ENCODE measurements at places on chromosomes 11 and 22. TPM values are rescaled to one million over a fixed set of nuclear protein-coding genes. Genes with fewer than 3 reads are reported as not detected.

GRCh38 chr11:96384156-96384555 lies 5.6 kb downstream of the CCDC82 start:
- DNase-seq, result no peak

DNA sequence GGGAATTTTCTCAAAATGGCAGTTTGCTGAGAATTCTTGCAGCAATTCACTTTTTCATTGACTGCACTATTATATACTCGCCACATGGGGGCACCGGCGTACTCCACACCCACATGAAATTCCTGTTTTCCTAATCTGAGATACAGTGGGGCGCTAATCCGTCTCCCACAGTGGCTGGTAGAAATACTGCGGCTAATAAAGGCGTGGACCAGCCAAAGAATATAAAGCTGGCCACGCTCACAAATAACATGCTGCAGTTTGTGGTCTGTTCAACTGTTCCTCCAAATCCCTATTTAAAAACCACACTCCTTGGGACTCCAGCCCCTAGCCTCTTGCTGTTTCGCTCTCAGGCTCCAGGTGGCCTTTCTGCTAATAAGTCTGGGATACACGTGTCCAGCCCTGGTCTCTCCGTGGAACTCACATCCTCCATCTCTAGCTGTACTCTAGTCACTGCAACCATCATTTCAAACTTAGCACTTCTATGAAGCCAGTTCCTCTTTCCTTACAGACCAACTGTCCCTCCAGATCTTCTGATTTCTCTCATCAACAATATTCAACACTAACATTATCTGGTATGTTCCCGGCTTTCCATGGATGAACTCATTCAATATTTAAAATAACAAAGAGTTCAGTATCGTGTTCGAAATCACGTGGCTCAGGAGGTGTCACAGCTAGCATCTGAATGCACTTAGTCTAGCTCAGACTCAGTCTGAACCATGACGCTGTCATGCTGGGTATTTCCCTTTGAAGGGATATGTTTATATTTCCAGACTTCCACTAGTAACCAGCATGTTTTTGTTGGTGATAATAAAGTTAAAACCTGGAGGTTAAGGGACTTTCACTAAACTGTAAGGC lies 22.0 kb downstream of the TBRG1 start:
- DNase-seq, result peak; percentile 62

DNA sequence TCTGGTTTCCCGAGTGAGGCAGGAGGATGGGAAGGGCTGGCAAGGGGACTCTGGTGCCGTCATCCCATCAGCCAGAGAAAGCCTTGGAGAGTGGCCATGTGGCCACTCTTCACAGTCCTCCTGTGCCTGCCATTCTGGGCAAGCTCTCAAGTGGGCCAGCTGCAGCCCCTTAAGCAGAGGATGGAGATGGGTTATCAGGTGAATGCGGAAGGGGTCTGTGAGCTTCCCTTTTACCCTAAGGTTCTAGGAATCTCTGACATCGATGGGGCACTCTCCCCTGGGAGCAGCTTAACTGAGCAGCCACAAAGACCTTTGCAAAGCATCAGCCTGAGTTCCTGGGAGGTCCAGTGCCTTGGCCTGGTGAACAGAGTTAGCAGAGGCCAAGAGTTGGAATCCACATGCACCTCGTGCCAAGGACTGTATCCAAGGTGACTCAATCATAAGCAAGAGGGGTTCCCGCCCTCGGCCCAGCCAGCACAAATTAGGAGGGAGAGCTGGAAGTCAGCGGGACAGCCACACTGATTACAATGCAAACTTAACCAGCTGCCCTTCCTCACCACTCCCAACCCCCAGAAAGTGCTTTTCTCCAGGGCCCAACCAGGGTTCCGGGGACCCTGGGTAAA lies 193.6 kb downstream of the BUD13 start:
- DNase-seq, result no peak

- DNase-seq, result peak; percentile 14
These were observed 547 bp downstream of the UVRAG start for GRCh38 chr11:75815345-75816168.

DNA sequence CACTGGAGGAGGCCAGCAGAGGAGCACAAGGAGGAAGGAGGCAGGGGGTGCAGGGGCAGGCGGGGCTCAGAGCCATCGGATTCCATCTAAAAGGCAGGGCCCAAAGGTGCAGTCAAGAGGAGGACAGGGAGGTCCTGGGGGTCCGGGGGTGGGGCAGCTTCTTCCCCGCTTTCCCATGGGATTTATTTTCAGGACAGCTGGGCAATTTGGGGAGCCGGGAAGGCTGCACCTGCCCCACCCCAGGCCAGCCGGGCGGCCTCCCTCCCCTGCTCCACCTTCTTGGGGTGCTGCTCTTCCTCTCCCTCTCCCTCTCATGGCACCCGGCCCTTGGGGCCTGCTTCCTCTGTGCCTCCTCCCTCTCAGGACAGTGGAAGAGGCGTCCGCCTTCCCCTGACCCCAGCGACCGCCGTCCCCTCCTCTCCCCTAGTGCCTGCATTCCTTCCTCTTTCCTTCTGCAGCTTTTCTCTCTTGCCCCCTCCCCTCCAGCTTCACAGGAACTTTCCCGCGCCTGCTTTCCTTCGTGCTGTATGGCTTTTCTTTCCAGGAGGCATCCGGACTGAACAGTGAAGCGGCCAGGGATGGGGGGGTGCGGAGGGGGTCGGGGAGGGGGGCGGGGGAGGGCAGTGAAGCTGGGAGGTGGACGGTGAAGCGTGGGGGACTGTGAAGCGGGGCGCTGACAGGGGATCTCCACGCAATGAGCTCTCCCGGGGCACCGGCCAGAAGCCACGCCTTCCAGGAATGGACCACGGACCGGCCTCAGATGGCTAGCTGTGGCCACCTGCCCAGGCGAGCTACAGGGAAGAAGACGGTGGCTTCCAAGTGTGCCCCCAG lies 26.9 kb downstream of the APOBEC3H start:
- DNase-seq, result peak; percentile 25

DNA sequence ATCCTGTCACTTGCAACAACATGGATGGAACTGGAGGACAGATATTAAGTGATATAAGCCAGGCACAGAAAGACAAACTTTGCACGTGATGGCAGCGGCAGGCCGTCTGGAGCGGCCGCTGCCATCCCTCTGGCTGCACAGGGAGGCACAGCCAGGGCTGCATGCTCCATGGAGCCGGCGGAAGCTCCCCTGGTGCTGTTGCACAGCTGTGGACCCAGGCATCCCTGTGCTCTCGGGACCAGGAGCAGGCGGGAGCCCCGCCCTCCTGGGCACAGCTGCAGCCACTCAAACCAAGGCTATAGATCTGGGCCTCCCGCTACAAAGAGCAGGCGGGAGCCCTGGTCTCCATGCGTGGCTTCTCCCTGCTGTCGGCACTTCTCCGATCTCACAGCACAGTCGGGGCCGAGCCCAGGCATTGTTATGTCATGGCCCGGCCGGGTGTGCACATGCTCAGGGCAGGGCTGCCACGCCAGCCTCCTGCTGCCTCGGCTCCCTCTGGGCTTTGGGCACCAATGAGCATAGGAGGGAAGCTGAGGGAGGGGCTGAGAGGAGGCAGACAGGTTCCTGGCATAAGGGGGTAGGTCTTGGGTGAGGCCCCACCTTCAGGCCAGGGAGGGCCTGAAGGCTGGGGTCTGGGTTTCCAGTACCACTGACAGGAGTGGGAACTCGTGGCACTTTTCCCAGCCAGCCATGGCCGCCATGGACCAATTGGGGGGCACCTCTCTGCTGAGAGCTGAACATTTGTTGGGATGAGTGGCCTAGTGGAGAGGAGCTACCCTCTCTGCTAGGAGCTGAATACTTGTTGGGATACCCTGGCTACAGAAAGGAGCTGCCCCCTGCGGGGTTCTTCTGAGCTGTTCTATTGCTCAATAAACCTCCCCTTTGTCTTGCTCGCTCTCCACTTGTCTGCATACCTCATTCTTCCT lies 16.7 kb downstream of the RRP8 start:
- no peak for DNase-seq

GRCh38 chr11:107387666-107388065 lies 70.0 kb downstream of the CWF19L2 start:
- DNase-seq, result no peak

GRCh38 chr11:110613197-110613918 lies 98.9 kb downstream of the ARHGAP20 start:
- DNase-seq, result no peak

Gene SMCO4
- total RNA-seq, result 20.6 TPM

Gene TTC36
- total RNA-seq, result 0.79 TPM

Measured in pancreas (tissue), 10 donors.